LHCN-M2 (cell line): ENCODE measurements at places on chromosomes 16 and 17. TPM values are rescaled to one million over a fixed set of nuclear protein-coding genes. Genes with fewer than 3 reads are reported as not detected.
A peak's percentile ranks its signal among the peaks of the same experiment; 100 is the strongest.

- no peak for DNase-seq
These were observed 24.8 kb upstream of the KDM6B start for GRCh38 chr17:7809086-7809790.

DNA sequence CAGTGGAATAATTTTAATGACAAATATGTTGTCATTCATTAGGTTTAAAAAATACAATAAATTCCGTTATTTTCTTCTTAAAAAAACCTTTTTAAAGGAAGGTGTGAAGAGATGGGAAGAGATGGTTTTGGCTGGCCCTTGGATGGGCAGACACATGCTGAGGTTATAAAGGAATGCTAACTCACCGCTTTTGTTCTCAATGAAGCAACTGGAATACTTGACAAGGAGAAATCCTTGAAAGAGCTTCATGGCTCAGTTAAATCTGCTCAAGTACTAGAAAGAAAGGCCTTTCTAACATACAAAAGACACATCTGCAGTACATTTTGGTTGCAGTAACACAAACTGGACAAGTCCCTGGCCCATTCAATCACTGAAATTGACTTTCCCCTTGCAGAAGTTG, 158.3 kb upstream of the KCNJ16 start:
- DNase-seq: no peak

DNA sequence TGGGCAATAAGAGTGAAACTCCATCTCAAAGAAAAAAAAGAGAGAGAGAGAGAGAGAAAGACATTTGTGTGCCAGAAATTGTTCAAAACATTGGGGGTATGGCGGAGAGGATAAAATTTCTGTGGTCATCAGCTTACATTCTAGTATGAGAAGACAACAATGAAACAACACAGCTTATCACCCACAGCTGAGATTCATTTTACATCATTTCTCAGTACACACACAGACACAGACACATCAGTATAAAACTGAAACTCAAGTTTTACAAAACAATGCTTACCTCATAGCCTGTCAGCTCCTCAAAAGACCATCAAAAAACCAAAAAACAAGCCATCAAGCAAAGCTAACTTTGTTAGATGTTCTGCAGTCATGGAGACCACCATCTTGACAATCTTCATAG, 31.4 kb upstream of the CNEP1R1 start:
- DNase-seq: no peak

DNA sequence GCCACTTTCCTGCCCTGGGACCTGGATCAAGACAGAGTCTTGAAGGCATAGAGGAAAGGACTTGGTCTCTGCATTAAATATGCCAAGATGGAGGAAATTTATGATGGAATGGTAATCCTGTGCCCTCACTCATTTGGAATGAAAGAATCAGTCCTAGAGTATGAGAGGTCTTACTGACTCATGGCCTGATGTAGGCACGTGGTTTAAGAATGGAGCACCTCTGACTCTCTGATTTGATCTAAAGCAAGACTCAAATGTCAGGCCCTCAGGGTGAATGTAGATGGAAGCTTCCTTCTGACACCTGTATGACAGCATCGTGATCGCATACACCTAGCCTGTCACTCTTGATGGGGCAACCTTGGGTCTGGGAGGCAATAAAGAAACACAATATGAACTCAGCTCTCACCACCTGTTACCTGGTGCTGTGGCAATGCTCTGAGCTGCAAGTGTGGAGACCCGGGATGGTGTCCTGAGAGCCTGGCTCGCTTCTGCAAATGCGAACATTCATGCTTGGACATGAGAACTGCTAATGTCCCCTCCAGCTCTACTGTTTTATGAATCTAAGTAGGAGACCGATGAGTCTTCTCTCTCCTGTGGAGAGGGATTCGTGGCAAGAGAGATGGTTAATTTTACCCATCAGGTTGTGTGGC, 229.9 kb downstream of the ABCC12 start:
- DNase-seq: no peak

DNA sequence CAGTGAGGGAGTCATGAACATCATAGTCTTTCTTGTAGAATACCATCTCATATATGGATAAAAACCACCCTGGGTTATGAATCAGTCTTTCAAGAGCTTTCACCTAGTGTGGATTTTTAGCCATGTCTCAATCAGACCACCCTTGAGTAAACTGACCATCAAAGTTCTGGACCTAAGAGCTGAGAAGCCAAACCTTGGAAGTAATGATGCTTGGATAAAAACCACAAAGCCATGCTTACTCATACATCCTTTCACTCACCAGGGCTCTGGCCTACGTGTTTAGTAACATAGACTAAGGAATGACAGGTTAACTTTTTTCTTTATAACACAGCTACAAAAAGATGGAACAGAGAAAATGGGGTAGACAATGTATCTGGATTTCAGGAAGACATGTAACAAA, 167.2 kb downstream of the STX8 start:
- DNase-seq: peak; percentile 29

- DNase-seq: peak; percentile 88
These were observed 12.5 kb downstream of the SLC16A3 start for GRCh38 chr17:82241183-82241925.

DNA sequence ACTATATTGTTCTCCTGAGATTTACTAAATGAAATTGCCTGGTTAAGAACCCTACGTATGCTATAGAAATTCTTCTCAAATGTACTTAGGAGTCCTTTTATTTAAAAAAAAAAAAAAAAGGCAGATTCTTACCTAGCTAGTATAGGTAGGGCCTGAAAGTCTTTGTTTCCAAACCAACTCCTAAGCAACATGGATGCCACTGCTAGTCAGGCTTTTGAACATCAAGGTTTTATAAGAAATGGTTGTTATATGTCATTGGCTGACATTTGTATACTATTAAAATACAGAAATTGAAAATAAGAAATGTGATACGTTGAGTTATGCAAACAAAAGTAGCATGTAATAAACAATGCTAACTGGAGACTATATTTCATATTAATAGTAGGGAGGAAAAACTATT, 1.2 kb downstream of the EVI2A start:
- DNase-seq: peak; percentile 32

The ABCC6 gene
- total RNA-seq: 0.52 TPM in 1 of 2 replicates, not detected in the other

The NACA2 gene
- total RNA-seq: not detected in 2 replicates
